A549 treated with AZD2906 at 1 μM for 4 hours (cell line): ENCODE measurements at places on chromosomes 2 and 18. TPM values are rescaled to one million over a fixed set of nuclear protein-coding genes. Genes with fewer than 3 reads are reported as not detected.

KCNIP3 gene
- total RNA-seq, result 1.4 to 2.4 TPM (median 2.2 TPM) in 5 replicates

CAVIN2 gene
- total RNA-seq, result 45.9 to 78.6 TPM (median 67.9 TPM) in 5 replicates

ESPNL gene
- 0.07 to 0.22 TPM (median 0.14 TPM) in 5 replicates for total RNA-seq

VSNL1 gene
- not detected in 5 replicates for total RNA-seq

PSD4 gene
- 12.3 to 15.0 TPM (median 13.6 TPM) in 5 replicates for total RNA-seq

TXNDC2 gene
- total RNA-seq, result 0.06 to 0.41 TPM (median 0.08 TPM) in 5 replicates

FOXD4L1 gene
- total RNA-seq, result 0.20 to 0.57 TPM (median 0.35 TPM) in 5 replicates

POTEJ gene
- total RNA-seq, result not detected in 5 replicates

HOXD11 gene
- 5.2 to 6.9 TPM (median 6.5 TPM) in 5 replicates for total RNA-seq

PARD6G gene
- total RNA-seq, result 1.4 to 3.5 TPM (median 3.4 TPM) in 5 replicates

ABCB11 gene
- total RNA-seq, result 0.01 to 0.06 TPM (median 0.02 TPM) in 5 replicates

CYRIA gene
- total RNA-seq, result 0.38 to 0.72 TPM (median 0.52 TPM) in 5 replicates

SULT1C2 gene
- total RNA-seq, result 0.35 to 0.72 TPM (median 0.41 TPM) in 5 replicates

CDH7 gene
- not detected in 5 replicates for total RNA-seq

MTX2 gene
- total RNA-seq, result 38.4 to 40.7 TPM (median 40.0 TPM) in 5 replicates

TNS1 gene
- total RNA-seq, result 8.7 to 17.5 TPM (median 16.5 TPM) in 5 replicates

ANKRD30B gene
- not detected in 5 replicates for total RNA-seq

CRYBA2 gene
- 0.10 to 0.25 TPM in 2 of 5 replicates, not detected in the others for total RNA-seq

GKN2 gene
- 1.9 to 3.2 TPM (median 2.5 TPM) in 5 replicates for total RNA-seq

RAX gene
- total RNA-seq, result 0.01 TPM in 1 of 5 replicates, not detected in the others

REEP1 gene
- 0.92 to 1.1 TPM (median 1.0 TPM) in 5 replicates for total RNA-seq

NLRC4 gene
- 0.03 to 0.11 TPM (median 0.05 TPM) in 5 replicates for total RNA-seq

BIN1 gene
- 31.2 to 35.4 TPM (median 33.6 TPM) in 5 replicates for total RNA-seq

RAPH1 gene
- total RNA-seq, result 5.8 to 8.1 TPM (median 6.9 TPM) in 5 replicates

ZFAND2B gene
- 16.7 to 21.2 TPM (median 20.2 TPM) in 5 replicates for total RNA-seq

ANKRD62 gene
- not detected in 5 replicates for total RNA-seq

ANKRD39 gene
- 17.7 to 21.9 TPM (median 19.6 TPM) in 5 replicates for total RNA-seq

REG3A gene
- total RNA-seq, result not detected in 5 replicates

HOXD4 gene
- total RNA-seq, result 0.15 to 0.52 TPM (median 0.38 TPM) in 5 replicates

CTIF gene
- 11.2 to 16.5 TPM (median 15.0 TPM) in 5 replicates for total RNA-seq

NTSR2 gene
- 0.05 to 0.08 TPM in 2 of 5 replicates, not detected in the others for total RNA-seq

KLF11 gene
- 2.4 to 4.1 TPM (median 3.7 TPM) in 5 replicates for total RNA-seq

PHOSPHO2 gene
- 2.4 to 3.2 TPM (median 2.9 TPM) in 5 replicates for total RNA-seq

RESP18 gene
- not detected in 5 replicates for total RNA-seq

ATP6V1C2 gene
- total RNA-seq, result 0.12 to 0.29 TPM (median 0.23 TPM) in 5 replicates
